ENCODE measurements at places on chromosomes 13 and 19.

DNA sequence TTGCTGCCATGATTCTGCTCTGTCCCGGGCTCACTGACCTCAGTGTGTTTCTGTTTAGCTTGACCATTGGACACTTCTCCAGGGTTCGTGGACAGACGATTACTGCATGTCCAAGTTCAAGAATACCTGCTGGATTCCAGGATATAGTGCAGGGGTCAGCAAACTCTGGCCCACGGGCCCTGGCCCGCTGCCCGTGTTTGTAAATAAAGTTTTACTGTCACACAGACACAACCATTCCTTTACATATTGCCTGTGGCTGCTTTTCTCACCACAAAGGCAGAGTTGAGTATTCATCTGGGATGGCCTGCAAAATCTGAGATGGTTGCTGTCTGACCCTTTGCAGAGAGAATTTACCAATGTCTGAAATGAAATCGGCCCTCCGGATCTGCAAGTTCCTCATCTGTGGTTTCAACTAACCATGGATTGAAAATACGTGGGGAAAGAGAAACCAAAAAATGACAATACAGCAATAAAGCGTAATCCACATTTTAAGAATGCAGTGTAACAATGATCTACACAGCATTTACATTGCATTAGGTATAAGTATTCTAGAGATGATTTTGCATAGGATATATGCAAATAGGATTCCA, 25.9 kb upstream of the F2RL3 start:
- no peak for DNase-seq

DNA sequence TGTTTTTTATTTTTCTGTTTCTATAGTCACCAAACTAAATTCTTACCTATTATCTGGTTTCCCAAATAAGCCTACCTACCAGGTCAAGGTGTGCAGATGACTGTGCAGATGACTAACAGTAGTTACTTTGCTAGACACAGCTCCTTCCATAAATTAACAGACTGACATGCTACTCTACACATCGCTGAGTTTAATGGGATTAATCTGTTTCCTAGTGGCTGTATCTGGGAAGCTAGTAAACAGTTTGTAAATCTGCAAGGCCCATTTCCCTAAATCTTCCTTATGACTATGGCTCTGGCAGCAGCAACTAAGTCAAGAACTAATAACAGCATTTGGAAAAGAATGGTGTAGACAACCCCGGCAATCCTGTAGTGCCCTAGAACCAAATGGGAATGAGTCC, 27.9 kb downstream of the MIPEP start:
- no peak for DNase-seq

DNA sequence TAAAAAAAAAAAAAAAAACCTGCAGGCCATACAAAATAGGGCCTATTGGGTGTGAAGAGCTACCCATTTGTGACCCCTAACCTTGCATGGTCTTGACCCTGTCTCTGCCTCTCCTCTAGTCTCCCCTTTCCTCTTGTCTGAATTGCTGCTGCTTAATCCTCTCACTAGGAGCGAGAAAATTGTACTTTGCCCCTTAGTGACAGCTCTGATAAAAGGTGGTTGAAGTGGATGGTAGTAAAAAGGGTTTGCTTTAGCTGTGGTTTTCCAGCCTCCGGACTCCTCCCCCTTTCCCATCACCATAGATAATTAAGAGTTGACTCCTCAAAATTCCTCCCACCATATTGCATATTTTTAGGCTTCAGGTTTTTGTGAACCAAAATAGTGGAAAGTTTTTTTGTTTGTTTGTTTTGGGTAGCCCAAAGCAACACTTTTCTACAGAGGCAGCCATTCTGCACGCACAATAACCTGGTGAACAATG, 23.5 kb downstream of the ACTN4 start:
- no peak for DNase-seq

- no peak for DNase-seq
Observed at GRCh38 chr13:51905787-51906186, 44.0 kb downstream of the CCDC70 start.

- no peak for DNase-seq
Observed at GRCh38 chr13:22287343-22287920, 616.6 kb downstream of the FGF9 start.

DNA sequence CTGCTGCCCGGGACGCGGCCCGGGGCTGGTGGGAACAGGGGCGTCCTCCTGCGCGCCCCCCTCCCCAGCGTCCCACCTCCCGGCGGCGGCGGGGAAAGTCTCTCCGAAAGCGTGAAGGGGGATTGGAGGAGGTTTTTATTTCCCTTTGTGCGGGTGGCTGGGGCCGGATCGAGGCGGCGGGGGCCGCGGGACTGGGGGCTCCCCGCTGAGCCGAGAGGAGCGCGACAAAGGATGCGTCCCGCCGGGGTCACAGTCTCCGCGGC, 132 bp downstream of the SHD start:
- no peak for DNase-seq

- no peak for DNase-seq
Observed at GRCh38 chr13:111492341-111492950, 172.0 kb downstream of the TEX29 start.
